ENCODE measurements at places on chromosomes 7 and 10.

GRCh38 chr10:14547816-14548215, 217.1 kb upstream of the FRMD4A start:
- no peak for DNase-seq

- no peak for DNase-seq
Observed at GRCh38 chr7:55526329-55526728, 46.0 kb downstream of the VOPP1 start.

- no peak for DNase-seq
Observed at GRCh38 chr10:103197174-103197573, 4.1 kb upstream of the NT5C2 start.

DNA sequence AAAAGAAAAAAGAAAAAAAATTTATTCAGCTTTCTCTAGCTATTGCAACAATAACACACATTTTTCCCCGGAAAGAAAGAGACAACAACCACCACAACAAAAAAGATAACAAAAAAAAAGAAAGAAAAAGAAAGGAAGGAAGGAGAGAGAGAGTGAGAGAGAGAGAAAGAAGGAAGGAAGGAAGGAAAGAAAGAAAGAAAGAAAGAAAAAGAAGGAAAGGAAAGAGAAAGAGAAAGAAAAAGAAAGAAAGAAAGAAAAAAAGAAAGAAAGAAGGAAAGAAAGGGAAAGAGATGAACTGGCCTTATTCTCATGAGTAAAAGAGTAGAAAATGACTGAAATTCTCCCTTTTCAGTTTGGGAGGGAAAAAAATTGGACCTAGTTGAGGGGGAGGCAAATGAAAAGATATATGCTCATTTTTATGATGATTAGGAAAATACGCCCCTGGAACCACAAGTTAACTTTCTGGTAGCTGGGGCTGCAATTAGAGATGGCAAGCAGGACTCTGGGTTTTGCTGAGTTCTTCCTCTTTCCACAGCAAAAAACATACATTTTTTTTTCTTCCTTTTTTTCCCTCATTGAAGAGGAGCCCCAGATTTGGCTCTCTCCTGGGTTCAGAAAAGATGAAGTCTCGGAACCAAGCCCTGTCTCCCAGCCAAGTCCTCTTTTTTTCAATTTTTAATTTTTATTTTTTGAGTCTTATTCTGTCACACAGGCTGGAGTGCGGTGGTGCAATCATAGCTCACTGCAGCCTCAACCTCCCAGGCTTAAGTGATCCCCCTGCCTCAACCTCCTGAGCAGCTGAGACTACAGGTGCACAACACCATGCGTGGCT, 12.6 kb upstream of the PRDX3 start:
- no peak for DNase-seq

DNA sequence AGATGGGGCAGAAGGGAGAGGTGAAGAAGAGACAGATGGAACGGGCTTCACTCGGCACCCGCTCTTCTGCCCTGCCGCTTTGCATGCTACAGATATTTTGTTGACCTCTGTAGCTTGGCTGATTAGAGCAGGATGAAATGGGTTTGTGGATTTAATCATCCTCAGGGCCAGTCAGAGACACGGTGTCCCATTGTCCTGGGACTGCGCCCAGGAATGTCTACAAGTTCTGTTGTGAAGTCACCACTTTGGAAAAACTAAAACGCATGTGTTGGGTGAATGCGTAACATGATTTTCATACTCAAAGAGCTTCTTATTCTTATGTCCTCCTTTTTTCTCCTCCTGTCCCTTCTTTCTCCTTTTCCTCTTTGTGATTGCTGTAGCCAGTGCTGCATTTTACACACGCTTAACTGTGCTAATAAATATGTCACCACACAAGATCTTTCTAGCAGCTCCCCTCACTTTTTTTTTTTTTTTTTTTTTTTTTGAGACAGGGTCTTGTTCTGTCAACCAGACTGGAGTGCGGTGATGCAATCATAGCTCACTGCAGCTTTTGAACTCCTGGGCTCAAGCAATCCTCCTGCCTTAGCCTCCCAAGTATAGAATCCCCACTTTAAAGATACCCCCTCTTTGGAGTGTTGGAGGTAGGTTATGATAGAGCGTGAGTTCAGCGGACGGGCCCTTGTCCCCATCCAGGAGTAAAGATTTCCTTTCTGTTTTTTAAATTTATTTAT, 3.4 kb downstream of the CPA4 start:
- DNase-seq: no peak
